ENCODE measurements at places on chromosomes 6 and 20.

GRCh38 chr6:108323710-108324466, 29.0 kb downstream of the AFG1L start:
- no peak for DNase-seq

- no peak for DNase-seq
Measured at GRCh38 chr20:25521382-25521781, 63.9 kb downstream of the NINL start.

- no peak for DNase-seq
Measured at GRCh38 chr6:153872946-153873345, 166.1 kb upstream of the OPRM1 start.

DNA sequence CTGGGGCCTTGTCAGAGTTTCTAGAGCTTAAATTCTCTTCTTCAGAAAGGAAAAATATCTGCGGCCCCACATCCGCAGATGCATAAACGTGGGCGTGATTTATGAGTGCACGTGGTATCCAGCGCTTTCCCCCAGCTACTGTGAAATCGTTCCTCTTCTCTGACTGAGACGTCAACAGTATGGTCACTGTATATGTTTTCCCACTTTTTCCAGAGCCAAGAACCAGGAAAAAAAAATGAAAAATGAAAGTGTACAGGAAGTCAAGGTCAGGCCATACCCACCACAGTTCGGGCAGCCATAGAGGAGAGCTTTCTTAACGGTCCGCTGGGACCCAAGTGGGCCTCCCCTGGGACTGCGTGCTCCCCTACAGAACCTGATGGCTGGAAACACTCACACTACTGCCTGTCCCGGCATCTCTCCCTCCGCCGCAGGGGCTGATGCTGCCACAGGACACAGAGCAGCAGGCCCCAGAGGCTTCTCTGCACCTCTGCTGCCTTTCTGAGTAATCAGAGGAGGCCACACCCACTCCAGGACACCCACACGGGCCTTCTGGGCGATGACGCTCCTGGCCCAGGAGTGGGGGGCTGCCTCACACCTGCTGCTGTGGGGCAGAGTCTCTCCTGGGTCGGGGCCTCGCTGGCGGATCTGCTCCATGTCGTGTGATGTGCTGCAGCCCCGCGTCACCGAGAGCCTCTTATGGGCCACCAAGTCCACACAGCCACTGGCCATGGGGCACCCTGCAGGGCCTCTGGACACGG, 16.4 kb upstream of the STX16 start:
- DNase-seq: no peak

DNA sequence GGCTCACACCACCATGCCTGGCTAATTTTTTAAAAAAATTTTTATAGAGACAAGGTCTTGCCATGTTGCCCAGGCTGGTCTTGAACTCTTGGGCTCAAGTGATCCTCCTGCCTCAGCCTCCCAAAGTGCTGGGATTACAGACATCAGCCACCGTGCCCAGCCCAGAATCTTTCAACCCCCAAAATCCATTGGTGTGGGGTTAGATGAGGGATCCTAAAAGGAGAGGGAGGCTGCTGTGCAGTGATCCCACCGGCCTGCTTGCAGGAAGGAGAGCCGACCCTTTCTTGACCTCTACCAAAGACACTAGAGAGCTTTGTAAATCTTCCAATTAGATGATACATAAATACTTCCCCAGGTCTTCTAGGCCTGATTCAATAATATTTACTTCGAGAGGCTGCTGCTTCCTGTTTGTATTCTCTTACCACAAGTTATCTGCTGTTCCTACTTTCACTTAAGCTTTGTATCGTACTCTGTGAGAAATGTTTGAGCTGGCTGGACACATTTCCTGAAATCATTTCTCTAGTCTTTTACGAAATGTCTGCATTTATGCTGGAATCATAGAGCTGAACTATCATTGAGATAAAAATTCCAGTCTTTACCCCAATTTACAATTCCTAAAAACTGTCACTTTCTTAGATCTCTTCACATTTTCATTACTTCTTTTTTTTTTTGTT, 49.3 kb upstream of the IER3 start:
- DNase-seq: no peak

DNA sequence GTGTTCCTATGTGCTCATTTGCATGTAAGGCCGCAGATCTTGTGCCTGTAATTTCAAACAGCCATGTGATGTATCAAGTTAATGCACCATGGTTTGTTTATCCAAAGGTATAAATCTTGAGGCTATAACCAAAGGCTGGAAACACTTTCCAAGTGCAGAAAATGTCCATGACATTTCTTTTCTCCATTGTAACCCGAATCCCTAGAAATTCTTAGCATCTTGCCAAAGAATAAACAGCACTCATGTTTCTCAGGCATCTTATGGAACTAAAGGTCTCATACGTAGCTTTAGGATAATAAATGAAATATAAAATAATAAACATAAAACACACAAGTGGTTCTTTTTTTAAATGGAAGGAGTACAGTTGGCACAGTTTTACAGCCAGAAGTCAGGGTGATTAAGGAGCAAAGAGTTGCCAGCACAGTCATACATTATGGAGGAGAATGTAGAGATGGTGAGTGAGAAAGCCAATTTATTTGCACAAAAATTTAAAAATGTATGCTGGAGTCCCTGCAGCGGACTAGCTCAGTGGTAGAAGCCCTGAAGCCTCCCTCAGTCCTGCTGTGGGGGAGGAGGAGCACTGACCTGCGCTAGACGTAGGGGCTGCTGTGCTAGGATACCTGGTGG, 18.0 kb downstream of the CDH26 start:
- DNase-seq: no peak

- peak; percentile 40 for DNase-seq
Measured at GRCh38 chr20:39897058-39897457, 792.0 kb downstream of the MAFB start.

GRCh38 chr6:169225887-169226286, 27.8 kb downstream of the THBS2 start:
- DNase-seq: no peak

- no peak for DNase-seq
Measured at GRCh38 chr6:121596441-121596840, 161.0 kb downstream of the GJA1 start.

- DNase-seq: no peak
Measured at GRCh38 chr6:149919834-149920225, 3.1 kb downstream of the RAET1G start.

- no peak for DNase-seq
Measured at GRCh38 chr6:108675226-108676200, 114.8 kb downstream of the FOXO3 start.
